Activated naive CD8-positive, alpha-beta T cell treated with anti-CD3 and anti-CD28 coated beads for 36 hours (primary cell): ENCODE measurements at places on chromosomes 12 and 14. TPM values are rescaled to one million over a fixed set of nuclear protein-coding genes. Genes with fewer than 3 reads are reported as not detected.
A peak's percentile ranks its signal among the peaks of the same experiment; 100 is the strongest.

The HOXC9 gene
- total RNA-seq = not detected

The WSCD2 gene
- not detected for total RNA-seq

The PCBP2 gene
- total RNA-seq = 1,089 TPM

The NANOG gene
- total RNA-seq = not detected

The CELA1 gene
- not detected for total RNA-seq

The ASPG gene
- not detected for total RNA-seq

The PLCZ1 gene
- total RNA-seq = not detected

The TPH2 gene
- total RNA-seq = not detected

GRCh38 chr12:64466178-64466577, 14.3 kb downstream of the TBK1 start:
- no peak for DNase-seq

DNA sequence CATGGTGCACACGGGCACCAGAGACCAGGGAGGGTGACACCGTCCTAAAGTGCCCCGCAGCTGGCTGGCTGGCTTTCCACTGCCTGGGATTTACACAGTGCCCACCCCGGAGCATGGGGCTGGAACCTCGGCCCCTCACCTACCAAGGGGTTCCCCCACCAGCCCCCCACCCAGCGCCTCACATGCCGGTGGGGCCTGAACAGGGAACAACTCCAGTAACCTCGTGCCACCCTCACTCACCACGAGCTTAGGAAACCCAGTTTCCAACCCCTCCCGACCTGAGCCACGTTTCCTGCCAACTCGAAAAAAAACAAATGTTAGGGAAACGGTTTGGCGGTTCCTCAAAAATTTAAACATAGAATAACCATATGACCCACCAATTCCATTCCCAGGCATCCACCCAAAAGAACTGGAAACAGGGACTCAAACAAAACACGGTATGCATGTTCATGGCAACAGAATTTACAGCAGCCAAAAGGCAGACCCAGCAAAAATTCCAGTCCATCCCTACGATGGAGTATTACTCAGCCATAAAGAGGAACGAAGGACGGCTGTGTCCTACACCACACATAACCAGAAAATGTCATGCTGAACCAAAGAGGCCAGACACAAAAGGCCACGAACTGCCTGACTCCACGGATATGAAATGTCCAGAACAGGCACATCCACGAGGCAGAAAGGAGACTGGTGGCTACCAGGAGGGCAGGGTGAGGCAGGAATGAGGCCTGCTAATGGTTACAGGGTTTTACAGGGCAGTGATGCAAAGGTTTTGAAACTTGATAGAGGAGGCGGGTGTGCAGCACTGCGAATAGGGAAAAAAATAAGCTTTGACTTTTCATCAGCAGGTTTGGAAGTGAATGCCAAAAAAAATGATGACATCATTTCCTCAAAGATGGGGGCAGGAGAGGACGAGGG, 68.9 kb downstream of the NCOR2 start:
- no peak for DNase-seq

DNA sequence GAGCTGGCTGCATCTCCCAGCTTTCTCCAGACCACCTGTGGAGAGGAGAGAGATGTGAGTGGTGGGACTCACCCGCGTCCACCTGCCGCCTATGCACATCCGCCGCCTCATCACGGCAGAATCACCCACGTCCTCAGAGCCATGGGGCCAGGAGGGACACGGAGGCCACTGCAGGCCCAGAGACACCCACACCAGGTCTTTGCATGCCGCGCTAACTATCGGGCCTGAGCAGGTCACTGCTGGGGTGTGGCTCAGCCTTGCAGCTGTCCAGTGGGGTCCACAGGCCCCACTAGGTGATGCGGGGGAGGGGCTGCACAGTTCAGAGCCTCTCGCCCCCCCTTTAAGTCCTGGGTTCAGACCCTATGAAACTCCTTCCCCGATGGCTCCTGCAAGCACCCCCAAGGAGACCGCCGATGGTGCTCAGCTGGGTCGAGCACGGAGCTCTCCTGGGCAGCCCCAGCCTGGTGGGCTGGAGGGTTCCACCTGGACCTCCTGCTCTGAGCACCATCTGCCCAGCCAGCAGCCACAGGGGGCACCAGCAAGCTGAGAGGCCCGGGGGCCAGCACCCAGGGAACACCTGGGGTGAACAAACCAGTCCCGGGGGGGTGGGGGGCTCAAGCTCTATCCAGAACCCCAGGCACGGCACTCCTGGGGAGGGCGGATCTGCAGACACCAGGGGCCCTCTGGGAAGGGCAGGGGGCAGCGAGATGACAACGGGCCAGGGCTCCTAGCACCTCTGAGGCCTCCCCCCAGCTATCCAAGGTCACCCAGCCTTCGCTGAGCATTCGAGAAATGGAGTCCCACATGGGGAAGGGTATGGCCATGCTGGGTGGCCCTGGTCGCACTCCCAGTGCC, 34.3 kb downstream of the CCNK start:
- DNase-seq = no peak

DNA sequence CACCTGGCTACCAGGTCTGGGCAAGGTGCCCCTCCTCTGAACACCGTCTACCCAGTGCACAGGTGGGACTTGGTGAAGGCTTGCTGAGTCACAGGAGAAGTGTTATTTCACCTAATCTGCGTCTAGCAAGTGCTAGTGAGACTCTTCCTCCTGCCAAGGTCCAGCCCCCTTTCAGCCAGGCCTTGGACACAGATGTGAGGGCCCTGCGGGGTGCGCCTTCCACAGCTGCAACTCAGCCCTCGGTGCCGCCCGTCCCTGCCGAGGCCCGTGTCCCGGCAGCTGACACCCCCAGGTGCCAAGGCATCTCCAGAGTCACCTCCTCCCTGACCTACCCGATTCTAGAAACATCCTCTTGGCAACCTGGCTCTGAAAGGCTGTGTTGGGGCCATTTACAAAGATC, 55.1 kb downstream of the PRIMA1 start:
- DNase-seq = no peak

DNA sequence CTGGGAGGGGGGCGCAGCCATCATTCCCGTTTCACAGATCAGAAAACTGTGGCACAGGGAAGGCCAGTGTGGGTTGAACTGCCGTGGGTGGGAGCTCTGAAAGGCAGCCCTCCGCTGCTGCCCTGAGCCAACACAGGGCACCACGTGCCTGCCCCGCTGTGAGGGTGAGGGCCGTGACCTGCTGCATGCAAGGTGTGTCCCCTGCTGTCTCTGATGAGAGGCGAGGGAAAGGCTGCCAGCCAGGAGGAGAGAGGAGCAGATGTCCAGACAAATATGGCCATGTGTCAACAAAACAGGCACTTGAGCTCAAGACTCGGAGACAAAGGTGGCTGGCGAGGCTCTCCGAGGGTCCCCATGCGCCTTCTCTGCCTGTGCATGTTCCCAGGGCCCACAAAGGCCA, 108.8 kb downstream of the RBM19 start:
- DNase-seq = no peak

- DNase-seq = no peak
Observed at GRCh38 chr12:23722655-23723054, 226.8 kb downstream of the SOX5 start.

DNA sequence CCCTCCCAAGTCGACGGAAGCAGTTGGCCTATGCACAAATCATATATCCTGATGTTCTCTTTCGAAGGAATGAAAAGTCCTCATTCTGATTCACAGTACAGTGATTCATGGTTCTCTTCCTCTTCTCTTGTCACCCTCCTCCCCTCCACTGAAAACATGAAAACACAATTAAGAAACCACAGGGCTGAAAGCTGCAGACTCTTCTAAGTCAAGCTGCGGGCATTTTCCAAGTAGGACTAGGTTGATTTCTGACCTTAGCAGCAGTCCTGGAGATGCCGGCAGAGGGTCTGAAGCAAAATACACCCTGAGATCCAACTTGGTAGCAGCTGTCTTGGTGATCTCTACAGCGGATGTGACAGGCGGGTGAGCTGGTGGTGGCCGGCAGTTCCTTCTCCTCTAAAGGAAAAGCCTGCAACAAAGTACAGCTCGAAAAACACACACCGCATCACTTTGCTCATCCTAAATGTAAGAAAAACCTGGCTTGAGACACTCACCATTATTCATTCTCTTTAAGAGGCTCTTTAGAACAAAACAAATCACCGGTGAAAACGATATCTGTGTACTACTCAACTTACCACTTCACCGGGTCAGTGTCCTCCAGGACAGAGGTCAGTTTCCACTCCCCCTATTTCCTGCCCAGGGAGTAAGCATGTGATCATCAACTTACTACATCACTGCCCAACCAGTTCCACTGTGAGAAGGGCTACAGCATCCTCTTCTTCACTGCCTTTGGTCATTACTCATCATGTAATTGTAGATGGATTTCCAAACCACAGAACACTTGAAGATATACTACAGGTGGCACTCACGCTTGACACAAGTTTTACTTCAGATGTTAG, 6.0 kb downstream of the TMCC3 start:
- DNase-seq = peak; percentile 10

- no peak for DNase-seq
Observed at GRCh38 chr14:55724736-55725135, 144.7 kb downstream of the KTN1 start.

DNA sequence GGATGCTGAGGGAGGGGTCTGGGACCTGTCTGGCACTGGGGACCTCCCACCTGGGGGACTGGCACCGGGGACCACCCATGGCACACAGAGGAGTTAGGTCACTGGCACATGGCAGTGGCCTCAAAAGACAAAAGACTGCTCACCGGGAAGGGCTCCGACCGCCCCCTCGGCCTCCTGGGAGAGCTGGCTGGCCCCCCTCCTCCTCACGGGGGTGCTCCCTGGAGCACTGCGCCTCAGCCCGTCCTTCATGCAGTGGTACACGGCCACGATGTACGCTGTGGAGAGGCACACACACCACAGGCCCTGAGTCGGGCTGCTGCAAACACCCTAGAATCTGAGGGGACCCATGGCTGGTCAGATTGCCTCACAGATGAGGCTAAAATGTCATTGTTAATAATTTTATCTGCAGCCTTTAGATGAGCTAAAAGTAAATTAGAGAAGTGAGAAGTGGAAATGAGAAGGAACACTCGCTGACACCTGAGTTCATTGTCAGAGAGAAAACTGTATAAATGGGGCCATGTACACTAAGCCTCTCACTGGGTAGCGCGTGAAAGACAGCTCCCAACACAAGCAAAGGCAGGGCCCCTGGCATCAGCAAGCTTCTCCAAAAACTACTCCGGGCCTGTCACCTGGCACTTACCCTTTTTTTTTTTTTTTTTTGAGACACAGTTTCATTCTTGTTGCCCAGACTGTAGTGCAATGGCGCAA, 14.1 kb downstream of the P2RX2 start:
- DNase-seq = no peak

GRCh38 chr14:72614891-72615415, 278.9 kb downstream of the DPF3 start:
- no peak for DNase-seq

GRCh38 chr14:23435543-23436326, at the start of gene MYH7:
Gene MYH7, minus strand, starts transcription at chr14:23435660. Its CDS starts 1,928 bp downstream, at chr14:23433732.
- no peak for DNase-seq

- no peak for DNase-seq
Observed at GRCh38 chr14:100824091-100824551, 1.8 kb upstream of the MEG3 start.

DNA sequence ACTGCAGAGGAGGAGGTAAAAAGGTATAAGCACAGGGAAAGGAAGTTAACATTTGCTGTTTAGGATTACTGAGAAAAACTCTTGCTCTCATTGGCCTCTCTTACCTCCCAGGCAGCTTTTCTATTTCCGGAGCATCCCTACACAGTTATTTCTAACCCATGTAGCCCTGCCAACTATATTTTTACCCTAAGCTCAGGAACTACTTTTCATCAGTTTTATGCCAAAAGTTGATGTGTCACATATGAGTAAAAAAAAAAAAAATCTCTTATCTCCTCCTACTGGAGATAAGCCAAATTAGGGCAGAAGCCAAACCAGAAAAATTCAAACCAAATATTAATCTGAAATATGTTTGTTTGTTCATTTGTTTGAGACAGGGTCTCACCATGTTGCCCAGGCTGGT, 34.4 kb upstream of the PSMA6 start:
- no peak for DNase-seq
